ENCODE measurements at places on chromosomes 3 and 15.

GRCh38 chr3:77530870-77531269 is 491.0 kb downstream of the ROBO2 start:
- DNase-seq = peak; percentile 4

- DNase-seq = peak; percentile 12
Measured at GRCh38 chr3:30768703-30769550, 125.5 kb downstream of the GADL1 start.

DNA sequence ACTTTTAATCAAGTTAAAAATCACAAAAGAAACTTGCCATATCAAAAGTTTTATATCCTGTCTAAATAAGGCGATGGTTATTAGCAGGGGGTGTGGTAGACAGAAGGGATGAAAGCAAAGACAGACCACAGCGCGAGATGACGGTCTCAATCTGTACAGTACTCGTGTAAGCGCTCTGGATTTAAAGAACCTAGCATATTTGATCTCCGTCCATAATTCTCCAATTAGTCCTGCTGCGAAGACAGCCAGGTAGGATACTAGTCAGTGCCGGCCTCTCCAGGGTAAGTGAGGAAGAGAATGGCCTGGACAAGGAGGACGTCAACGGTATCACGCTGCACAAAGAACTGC is 701 bp downstream of the SGO1 start:
- no peak for DNase-seq

- DNase-seq = no peak
Measured at GRCh38 chr3:152505926-152506325, 237.2 kb downstream of the MBNL1 start.

- DNase-seq = no peak
Measured at GRCh38 chr3:51388286-51389029, 2.6 kb upstream of the RBM15B start.

DNA sequence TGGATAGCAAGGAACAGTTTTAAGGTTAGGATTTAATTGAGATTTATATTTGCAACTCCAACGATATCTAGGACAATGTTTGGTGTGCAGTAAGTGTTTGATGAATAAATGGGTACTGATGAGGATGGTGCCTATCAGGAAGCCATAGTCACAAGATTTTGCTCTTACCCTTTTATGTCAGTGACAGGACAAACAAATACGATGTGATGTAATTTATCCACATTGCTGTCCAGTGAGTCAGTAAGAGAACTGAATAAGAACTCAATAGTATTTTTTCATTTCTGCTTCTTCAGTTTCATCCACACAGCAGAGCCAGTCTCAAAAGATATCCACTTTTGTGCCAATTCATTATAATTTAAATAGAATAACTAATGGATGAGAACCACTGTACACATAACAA is 18.5 kb downstream of the C3orf85 start:
- DNase-seq = no peak

DNA sequence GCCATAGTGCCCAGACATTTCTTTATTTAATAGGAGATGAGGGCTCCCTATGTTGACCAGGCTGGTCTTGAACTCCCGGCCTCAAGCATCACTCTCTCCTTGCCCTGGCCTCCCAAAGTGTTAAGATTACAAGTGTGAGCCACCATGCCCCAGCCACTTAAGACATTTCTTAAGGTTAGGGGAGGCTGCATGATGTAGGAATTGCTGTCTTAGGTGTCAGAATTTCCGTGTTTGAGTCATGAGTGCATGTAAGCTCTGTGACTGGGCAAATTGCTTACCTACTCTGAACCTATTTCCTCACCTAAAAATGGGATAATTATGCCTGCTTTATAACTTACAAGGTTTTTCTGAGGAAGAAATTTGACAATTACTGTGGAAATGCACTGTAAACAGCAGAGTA is 34.2 kb upstream of the SIAH2 start:
- no peak for DNase-seq

DNA sequence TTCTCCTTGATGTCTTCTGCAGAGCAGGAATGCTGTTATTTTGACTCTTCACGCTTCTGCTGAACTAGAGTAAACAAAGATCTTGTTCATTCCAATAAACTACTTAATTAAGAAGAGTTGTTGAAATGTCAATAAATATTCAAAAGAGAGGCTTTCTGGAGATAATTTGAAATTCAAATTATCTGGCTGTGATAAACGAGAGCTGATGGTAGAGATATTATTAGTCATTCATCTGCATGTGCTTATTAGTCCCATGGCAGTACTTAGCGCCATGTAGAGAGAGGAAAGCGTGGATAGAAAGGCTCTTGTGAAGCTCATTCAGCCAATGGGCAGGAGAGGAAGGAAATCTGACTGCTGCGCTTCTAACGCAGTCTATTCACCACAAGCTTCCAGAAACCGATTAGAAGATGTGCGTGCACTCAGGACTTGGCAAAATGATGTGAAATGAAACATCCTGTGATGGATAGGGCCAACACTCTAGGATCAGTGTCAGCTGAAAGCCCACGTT is 251.1 kb downstream of the GABRB3 start:
- no peak for DNase-seq

DNA sequence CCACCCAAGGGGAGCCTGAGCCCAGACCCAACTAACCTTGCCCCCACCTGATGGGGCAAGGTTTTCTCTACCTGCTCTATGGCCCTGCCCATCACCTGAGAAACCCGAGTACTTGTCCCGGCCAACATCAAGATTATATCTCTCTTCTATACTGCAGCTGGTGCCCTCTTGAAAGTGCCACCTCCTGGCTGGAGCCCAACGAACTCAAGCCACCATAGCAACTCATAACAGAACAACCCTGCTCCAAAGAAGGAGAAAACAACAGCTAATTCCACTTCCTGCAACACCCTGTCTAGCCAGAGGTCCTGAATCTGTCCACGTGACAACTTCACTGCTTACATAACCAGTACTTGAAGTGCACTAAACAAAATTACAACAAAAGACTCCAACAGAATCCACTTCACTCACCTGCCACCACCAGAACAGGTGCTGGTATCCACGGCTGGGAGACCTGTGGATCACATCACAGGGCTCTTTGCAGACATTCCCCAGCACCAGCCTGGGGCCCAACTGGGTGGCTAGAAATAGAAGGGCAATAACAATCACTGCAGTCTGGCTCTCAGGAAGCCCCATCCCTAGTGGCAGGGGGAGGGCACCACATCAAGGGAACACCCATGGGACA is 49.2 kb downstream of the PIERCE2 start:
- no peak for DNase-seq

DNA sequence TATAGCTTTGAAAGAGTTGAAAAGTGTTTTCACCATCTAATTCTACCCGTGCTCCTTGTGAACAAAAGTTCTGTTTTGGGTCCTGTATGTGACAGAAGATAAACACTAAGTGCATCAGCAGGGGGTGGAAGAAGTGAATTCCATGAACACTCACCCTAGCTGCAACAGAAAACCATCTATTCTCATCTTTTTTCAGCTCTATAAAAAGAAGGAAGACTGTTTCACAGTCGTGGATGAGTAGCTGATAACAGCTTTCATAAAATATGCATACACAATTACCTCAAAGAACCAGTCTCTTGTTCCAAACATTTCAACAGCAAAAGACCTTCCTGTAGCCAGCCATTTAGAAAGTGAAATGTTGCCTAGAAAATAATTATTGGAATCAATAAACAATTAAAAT is 281.7 kb upstream of the RASGRP1 start:
- DNase-seq = no peak

DNA sequence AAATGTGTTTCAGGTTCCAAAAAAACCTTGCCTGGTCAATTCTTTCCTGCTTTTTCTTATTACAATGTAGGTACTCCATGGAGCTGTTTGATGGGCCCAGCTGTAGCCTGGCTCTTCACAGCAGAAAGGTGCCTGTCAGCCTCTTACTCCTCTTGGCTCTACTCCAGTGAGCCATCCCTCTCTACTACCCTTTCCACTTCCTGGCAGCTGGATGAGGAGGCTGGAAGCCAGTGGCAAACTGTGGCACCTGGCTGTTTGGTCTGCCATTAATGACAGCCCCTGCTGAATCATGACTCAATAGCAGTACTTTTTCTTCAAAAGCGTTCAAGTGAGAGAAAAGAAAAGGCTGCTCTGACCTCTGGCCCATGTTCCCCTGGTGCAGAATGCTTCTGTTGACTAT is 618.1 kb downstream of the PYDC2 start:
- no peak for DNase-seq

GRCh38 chr3:184784731-184785500 is 27.1 kb upstream of the VPS8 start:
- no peak for DNase-seq

- DNase-seq = no peak
Measured at GRCh38 chr3:45890405-45890804, 4.1 kb downstream of the CCR9 start.

- DNase-seq = no peak
Measured at GRCh38 chr3:105965384-105965783, 96.6 kb upstream of the CBLB start.

DNA sequence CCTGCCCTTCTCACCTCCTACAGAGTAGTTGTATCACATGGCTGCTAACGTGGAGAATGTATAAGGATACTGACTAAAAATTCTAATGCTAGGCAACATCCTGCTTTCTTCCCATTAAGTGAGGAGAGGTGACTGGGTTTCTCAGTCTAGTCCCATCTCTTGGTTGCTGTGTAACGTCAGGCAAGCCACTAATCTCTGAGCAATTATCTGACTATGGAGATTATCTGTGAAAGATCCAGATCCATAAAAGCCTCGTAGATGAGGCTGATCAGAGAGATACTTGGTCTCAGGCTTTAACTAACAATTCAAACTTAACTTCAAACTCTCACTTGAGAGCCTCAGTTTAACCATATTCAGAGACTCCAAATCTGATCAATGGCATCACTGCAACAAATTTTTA is 4.7 kb upstream of the RPS17 start:
- DNase-seq = no peak

Data from anterior cingulate cortex (tissue), 58 donors.